ENCODE measurements at places on chromosomes 7 and 10.

- no peak for DNase-seq
Observed at GRCh38 chr10:22364407-22365140, 19.3 kb downstream of the SPAG6 start.

GRCh38 chr10:9634466-9634865 is 1383.2 kb upstream of the CELF2 start:
- no peak for DNase-seq

DNA sequence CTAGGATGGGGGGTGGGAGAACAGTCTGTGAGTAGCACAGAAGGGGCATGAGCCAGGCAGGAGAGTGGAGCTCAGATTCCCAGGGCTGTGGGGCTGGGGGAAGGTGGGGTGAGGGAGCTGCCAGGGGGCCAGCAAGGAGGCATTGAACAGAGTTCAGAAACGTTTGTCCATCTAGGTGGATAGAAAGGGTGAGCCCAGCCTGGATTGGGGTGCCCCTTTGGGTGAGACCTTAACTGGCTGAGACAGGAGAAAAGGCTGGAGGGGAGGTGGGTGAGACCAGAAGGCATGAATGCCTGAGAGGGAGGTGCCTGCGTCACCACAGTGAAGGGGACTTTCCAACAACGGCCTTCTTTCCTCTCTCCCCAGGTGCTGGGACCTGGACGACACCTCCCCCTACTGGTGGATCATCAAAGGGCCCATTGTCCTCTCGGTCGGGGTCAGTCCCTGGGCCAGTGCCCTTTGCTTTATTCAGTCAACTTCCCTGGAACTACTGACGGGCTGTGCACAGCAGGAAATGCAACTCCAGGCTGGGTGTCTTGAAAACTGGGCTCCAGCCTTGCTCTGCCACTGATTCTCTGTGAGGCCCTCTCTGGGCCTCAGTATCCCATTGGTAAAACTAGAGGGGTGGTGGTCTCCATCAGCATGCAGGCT is 11.0 kb downstream of the GHRHR start:
- DNase-seq = no peak

DNA sequence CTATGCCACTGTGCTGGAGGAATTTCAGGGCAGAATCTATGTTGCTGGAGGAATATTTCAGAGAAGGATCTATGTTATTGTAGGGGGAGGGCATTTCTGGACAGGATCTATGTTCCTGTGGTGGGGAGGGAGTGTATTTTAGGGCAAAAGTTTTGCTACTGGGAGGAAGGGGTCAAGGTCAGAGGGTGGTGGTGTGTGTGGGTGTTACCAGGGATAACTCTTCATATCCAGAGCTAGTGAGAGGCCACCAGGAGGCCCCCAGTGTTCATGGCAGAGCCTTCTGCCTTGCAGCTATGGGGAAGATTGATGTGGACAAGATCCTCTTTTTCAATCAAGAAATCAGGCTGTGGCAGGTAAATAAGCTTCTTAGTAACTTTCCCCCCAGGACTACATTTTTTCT is 2.0 kb upstream of the STRA8 start:
- no peak for DNase-seq
